T-helper 22 cell (primary cell): ENCODE measurements at places on chromosomes 2 and 18.
A peak's percentile ranks its signal among the peaks of the same experiment; 100 is the strongest.

DNA sequence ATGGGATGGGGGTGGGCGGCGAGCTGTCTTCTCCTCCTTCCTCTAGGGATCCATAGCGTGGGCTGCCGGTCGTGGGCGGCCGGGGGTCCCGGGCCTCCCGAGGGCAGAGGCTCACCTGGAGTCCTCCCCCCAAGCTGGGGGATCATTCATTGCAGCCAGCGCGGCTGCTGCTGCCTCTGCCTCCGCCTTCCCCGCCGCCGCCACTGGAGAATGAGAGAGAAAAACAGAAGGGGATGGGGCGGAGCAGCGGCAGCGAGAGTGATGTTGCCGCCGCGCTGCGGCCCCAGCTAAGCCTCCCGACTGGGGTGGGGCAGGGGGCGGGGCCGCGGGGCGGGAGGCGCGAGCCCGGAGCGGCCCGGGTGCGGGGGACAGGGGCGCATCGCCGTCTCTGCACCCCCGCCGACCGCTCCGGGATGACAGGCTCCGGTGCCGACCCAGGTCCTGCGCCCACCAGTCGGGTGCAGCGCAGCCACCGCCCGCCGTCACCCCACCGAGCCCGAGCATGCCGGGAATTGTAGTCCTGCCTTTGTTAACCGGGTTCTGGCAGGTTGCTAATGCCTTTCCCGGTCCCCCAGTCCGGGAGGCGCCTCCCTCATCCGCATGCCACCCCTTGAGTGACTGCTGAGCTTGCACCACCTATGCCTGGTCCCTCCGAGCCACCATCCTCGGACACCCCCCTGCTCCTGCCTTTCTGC lies at the start of gene KIF3C:
Gene KIF3C, minus strand, starts transcription at position 225 of the 695 bp plus-strand sequence. CDS start 580 bp downstream, outside the sequence.
- peak; percentile 71 for DNase-seq

GRCh38 chr18:34709104-34709503 lies 994 bp upstream of the DTNA start:
- no peak for DNase-seq

- no peak for DNase-seq
Measured at GRCh38 chr2:45199973-45200372, 190.7 kb upstream of the SIX2 start.

DNA sequence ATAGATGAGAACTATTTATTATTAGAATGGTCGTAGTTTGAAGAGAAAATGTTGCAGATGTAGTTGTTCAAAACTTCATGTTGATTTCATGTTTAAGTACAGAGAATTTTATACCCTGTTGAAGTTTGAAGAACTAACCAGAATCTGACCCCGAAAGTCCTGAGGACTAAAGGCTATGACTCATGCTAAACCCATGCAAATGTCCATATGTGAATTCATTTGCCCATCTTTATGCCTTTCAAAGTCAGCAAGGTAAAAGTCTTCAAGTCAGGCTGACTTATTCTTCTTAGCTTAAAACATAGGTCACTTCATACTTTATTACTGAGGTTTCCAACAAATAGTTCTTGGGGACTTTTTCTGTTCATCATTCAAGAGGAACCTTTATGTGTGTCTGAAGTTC lies 185.5 kb downstream of the CCDC85A start:
- DNase-seq = no peak

DNA sequence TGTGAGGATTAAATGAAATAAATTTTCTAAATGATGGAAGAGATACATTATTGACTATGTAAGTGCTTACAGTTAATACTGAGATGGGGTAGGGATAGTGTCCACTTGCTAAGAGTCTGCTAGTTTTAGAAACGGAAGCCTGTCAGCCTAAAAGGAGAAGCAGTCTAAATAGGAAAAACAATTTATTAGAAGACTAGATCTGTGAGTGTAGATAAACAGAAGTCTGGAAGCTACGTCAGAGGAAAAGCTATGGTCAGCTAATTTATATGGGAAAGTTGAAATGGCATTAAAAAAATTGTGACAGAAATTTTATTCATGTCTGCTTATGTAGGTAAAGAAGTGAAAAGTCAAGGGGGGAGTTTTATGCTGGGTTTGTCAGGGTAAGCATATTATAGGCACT lies 1338.4 kb upstream of the CHAC2 start:
- DNase-seq = no peak

DNA sequence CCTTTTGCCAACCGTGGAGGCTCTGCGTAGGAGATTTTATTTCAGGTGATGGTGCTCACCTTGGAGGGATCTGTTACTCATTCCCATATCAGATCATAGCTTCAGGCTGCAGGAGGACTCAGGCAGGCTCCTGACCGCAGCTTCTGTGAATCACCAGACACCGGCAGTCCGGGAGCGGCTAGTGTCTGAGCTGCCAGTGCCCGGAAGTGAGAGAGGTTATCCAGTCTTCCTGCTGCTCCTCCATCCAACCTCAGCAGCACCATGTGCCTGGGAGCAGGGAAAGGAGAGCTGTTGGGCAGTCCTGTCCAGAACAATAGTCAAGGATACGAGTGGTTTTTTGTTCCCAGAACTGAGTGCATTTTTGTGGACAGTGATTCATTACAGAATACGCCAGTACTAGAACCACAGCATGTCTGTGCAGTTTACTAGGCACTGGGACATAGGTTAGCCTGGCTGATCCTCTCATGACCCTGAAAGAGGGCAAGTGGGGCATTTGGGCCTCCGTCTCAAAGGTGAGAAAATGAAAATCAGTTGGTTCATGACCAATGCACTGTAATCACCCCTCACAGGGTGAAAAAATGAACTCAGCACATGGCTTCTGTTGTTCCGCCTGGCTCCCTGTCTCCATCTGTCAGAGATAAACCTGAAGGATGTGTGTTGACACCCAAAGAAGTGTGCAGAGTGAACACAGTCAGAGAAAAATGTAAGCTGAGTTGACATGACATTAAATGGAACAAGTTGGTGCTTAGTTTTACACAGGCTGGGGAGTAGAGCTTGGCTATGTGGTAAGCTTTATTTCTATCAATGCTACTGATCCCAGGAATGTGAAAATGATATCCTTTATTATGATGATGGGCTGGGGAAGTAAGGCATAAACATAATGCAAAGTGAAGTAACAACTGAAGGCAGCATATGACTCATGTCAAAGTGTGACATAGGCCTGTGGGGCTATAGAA lies 12.2 kb downstream of the FHOD3 start:
- no peak for DNase-seq

- no peak for DNase-seq
Measured at GRCh38 chr18:79570266-79571201, 109.1 kb upstream of the CTDP1 start.

DNA sequence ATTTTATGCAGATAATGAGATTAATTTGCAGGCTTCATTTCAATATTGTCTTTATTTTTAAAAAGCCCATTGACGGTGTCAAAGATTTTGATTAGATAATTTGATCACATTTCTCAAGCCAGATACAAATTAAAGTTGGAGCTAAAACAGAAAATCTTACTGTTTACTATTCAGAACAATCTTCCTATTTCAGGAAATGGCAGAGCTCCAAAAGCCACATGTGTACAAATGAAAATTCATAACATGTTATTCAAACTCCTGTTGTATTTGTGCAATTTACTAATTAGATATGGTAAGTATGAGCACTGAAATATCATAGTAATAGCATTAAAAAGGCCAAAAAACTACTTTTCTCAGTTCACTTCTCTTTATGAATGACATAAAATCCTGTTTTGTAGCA lies 682.9 kb downstream of the KCNJ3 start:
- DNase-seq = no peak

DNA sequence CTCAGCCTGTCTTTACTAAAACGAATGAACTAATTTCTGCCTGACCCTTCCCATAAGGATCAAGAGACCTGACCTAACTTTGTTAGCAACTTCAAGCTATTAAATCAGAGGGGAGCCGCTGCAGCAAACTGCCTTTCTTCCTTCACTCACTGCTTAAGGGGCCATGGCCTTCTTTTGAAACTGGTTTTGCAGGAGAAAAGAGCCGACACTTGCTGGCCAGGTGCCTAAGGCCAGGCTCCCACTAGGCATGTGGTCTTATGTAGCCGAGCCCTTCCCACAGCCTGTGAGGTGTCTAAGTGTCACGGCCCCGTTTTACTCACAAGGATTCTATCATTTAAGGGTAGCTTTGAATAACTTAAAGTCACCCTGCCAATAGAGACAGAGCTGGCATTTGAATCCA lies 130.8 kb downstream of the ZNF236 start:
- DNase-seq = no peak

DNA sequence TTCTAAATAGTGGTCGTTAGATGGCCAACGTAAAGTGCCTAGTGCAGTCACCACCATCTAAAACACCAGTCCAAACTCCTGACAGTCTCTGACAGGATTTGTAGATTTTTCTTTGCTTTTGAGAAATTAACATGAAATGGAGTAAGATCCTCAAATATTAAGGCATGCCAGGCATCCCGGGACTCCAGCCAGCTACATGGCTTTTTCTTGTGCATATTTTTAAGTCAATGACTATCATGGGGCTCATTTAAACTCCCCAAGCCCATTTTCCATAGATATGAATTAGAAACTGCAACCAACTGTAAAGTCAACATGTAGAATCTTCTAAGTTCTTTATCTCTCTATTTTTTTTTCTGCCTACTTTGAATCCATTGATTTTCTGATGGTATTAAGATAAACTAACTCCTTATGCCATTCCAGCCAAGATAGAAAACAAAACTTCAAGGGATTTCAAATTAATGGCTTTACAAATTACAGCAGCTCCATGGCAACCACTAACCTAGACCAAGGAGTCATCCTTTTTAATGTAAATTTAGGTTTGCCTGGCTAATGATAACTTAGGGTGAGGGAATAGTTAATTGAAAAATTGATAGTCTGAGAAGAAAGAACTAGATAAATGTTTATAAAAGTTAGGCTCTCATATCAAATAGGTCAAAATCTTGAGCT lies 764.1 kb upstream of the NXPH2 start:
- no peak for DNase-seq

DNA sequence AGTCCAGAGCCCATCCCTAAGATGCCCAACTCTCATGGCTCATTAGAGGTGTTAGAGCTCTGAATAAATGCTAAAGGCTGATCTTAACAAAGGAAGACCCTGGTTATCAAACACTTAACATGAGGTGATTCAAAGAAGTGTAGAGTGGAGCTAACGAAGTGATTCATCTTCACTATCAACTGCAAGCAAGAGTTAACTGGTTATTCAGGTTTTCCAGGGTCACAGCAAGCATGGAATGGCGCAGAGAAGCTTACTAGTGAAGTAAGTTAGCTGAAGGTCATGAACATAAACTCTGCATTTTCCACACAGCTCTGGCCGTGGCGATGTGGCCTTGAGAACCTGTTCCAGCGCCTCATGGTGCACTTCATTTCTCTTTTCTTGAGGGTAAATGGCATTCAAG lies 17.0 kb downstream of the RND3 start:
- DNase-seq = no peak

DNA sequence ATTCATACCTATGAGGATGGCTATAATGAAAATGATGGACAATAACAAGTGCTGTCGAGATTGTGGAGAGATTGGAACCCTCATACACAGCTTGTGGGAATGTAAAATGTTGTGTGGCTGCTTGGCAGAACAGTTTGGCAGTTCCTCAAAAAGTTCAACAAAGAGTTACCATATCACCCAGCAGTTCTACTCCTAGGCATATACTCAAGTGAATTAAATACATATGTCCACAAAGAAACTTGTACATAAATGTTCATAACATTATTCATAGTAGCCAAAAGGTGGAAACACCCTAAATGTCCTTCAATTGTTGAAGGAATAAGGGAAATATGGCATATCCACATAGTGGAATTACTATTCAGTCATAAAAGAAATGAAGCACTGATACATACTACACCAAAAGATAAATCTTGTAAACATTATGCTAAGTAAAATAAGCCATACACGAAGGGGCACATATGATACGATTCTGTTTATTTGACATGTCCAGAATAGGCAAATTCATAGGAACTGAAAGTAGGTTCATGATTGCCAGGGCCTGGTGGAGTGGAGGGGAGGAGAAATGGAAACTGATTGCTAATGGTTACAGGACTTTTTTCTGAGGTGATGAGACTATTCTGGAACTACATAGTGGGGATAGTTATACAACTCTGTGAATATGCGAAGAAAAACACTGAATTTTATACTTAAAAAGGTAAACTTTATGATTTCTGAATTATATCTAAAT lies 92.1 kb downstream of the ADAM23 start:
- DNase-seq = no peak

GRCh38 chr2:26989156-26989555 lies 18.7 kb downstream of the MAPRE3 start:
- no peak for DNase-seq

DNA sequence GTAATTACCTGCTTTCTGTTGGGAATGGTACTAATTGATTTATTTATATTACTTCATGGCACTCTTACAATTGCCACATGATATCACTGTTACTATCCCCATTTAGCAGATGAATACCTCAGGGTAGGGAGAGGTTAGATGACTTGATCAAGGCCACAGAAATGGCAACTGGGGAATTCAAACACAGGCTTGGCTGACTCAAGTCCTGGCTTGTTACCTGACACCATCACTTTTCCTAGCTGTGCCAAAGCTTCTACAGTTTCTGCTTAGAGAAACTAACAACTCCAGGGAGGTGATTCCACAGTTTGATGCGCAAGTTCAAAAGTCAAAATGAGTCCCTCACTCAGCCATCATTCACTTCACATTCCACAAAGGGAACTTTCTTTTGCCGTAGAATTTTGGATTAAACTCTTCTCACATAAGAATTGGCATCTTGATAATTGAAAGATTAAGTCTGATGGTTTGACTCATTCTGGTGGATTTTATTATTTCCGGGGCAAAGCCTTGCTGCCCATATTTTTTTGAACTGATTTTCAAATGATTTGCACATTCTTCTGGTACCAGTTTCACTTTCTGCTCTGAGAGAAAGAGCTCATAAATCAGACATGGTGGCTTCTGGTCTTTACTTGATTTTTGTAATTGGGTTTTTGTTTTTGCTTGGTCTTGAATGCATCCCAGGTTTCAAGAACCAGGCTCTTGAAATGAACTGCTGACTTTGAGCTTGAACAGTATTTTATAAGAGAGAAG lies 656.8 kb downstream of the BCL11A start:
- no peak for DNase-seq

DNA sequence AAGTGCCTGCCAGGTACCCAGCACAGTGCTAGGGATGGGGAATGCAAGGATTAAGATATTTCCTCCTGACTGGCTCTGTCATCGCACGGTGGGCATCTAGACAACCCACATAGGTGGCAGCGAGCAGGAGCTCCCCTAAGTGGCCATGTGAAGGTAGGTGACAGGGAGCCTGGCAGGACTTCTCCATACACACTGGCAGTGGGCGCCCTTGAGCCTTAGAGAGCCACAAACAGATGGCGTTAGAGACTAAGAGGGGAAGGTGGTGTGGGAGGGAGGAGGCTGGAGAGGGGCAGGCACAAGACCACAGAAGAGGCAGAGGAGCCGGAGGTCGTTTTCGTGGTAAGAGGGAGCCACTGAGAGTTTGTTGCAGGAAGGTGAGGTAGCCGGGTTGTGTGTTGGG lies 15.2 kb downstream of the PRELID3A start:
- DNase-seq = no peak

GRCh38 chr18:33440060-33441043 lies at the start of gene CCDC178:
TSS of gene CCDC178 (minus strand) at chr18:33440721. CDS start at chr18:33412088, 28,633 bp downstream.
- no peak for DNase-seq

- DNase-seq = no peak
Measured at GRCh38 chr2:102154946-102155702, 12.6 kb downstream of the IL1R1 start.
